ENCODE measurements at places on chromosomes 1 and 21.

DNA sequence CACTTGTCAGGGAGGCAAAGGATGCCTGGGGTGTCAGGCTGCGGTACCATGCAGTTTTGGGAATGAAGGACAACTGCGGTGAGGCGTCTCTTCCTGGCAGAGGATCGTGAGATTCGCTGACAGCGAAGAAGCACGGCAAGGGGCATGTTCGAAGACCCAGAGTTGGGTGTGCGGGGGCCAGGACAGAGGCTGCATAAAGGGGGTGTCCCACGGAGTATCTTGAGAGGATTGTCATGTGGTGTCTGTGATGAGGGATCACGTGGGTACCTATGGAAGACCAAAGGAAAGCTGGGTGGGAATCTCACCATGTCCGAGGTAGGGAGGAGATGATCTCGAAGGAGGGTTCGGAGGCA, 372 bp downstream of the SLC25A44 start:
- no peak for DNase-seq

- DNase-seq: no peak
Observed at GRCh38 chr1:50747394-50747793, 212.7 kb downstream of the FAF1 start.

- no peak for DNase-seq
Observed at GRCh38 chr1:211789641-211790464, 40.7 kb downstream of the LPGAT1 start.

GRCh38 chr1:232271991-232272589, 357.8 kb downstream of the SIPA1L2 start:
- no peak for DNase-seq

DNA sequence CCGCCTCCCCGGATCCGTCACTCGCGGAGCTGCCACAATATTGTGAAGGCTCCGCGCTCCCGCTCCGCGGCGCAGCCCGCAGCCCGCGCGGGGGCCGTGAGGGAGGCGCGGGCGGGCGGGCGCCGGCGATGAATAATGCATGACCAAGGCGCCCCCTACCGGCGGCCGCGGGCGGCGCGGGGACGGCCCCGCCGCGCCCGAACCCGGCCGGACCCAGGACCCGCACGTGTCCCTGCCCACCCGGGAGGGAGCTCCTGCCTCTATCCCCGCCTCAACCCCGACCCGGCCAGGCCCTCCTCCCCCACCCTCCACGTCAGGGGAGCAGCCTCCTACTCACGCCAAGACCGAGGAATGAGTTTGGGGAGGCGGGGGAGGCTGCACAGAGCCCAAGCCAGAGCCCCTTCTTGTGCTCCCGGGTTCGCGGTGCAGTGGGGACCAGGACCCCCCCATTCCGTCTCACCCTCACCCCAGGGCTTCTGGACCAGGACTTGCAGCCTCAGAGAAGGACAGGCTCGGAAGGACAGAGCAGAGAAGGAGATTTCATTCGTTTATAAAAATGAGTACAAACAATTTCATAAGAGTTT, 70.8 kb upstream of the CASZ1 start:
- peak; percentile 69 for DNase-seq

- no peak for DNase-seq
Observed at GRCh38 chr1:226420897-226421296, 13.0 kb upstream of the PARP1 start.

DNA sequence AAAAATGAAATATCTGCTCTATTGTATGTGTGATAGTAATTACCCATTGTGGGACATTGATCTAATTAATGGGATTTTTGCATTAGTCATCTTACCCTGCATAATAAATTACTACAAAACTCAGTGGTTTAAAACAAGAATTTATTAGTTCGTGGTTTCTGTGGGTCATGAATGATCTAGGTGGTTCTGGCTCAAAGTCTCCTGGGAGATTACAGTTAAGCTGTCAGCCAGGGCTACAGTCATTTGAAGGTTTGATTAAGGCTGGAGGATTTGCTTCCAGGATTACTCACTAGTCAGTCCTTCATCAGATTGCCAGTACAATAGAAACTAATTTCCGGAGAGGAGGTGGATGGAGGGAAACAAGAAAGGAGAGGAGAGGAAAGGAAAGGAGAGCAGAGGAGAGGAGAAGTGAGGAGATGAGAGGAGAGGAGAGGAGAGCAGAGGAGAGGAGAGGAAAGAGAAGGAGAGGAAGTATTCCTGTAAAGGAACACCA, 60.4 kb upstream of the TNFSF4 start:
- DNase-seq: no peak

- DNase-seq: no peak
Observed at GRCh38 chr1:229192031-229192430, 78.9 kb upstream of the RAB4A start.

GRCh38 chr1:187696073-187696472, 867.3 kb downstream of the PLA2G4A start:
- no peak for DNase-seq

DNA sequence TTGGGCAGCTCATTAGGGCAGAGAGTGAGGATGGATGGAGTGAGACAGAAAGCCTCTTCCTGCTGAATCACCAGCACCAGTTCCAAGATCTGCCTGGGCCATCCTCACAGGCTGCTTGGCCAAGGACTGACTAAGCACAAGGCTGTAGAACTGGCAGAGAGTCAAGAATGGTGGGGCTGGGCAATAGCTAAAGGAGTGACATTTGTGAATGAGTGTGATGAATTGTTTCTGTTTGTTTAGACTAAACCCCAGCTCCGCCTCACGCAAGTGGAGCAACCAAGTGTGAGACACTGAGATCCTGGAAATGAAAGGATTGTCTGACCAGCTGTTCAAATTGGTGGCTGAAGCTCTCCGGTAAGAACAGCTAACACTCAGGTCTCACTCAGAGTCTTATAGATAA, 38.6 kb downstream of the BRINP2 start:
- no peak for DNase-seq

GRCh38 chr1:87346130-87346814, 17.6 kb downstream of the LMO4 start:
- DNase-seq: no peak
